ENCODE measurements at places on chromosomes 1 and 21.

DNA sequence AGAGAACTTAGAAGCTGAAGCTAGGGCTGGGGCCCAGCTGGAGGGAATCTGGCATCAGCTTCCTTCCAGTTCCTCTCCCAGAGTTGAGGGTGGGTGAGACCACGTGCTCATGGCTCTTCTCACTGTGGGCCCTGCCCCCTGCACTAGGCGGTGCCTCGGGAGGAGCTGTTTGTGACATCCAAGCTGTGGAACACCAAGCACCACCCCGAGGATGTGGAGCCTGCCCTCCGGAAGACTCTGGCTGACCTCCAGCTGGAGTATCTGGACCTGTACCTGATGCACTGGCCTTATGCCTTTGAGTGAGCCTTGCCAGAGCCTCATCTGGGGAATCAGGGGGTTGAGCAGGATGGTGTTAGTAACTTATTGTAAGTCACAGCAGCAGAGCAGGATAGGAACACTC, 16.1 kb downstream of the AKR1A1 start:
- DNase-seq = no peak

DNA sequence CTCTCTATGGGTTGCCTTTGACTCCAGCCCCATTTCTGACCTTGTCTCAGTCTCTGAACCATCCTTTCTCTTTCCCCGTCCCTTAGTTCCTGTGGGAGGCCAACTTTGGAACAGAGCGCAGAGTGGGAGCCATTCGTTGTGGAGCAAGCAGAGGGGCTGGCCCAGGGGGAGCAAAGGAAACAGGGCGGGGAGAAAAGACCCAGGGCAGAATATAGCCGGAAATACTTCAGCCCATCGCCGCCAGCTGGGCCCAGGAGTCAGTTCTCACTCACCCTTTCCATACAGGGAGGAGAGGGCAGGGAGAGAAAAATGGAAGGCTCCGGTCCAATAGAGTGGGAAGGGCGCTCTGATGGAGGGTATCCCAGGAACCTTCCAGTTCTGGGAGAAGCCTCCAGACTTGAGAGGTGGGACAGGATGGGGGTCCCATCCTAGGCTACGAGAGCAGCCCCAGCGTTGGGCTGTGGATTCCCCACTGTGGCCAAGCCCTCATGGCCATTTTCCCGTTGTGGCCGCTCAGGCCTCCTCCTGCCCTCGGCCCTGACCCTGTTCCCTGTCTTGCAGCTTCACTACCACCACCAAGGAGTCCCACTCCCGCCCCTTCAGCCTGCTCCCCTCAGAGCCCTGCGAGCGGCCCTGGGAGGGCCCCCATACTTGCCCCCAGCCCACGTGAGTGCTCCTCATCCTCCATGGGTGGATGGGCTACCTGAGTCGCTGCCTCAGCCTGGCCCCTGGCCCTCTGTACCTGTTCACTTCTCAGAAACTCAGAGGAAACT, 10.9 kb downstream of the PEAR1 start:
- no peak for DNase-seq

DNA sequence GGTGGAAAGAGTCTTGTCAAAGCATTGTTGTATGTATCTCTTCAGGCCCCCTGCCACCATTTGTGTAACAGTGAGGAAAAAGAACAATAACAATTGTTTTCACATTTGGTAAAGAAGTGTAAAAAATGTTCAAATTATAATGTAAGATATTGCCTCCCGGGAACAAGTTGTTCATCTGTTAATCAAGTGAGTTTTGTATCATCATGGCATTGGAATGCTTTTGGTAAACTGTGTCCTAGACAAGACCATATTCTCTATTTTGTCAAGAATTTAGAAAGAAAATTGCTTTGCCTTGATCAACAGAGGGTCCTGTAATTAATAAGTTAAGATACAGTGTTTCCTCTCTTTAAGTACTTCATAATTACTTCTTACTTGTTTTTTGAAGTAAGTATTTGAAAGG, 692.0 kb upstream of the NR5A2 start:
- no peak for DNase-seq

GRCh38 chr1:242187171-242187570, 188.3 kb upstream of the MAP1LC3C start:
- DNase-seq = no peak

DNA sequence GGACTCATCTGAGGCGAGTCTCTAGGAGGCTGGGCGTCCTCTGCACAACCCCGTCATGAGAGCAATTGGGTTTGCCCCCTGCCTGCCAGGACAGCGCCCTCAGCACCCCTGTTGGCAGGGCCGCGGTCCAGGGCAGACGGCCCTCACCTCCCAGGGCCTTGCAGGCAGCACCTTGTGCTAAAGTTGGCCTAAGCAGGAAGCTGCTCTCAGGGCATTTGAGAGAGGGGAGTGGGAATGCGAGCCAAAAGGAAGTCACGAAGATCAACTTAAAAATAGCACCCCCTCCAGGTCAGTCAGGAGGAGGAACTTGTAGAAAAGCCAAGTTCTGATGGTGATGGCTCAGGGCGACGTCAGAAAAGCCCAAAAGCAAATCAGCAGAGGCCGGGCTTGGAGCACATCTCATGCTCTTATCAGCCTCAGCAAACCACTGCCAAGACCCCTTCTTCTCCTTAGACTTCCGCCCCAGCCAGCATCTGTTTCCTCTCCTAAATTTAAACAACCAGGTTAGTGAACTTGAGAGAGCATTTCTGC, 12.6 kb upstream of the ADORA3 start:
- no peak for DNase-seq

DNA sequence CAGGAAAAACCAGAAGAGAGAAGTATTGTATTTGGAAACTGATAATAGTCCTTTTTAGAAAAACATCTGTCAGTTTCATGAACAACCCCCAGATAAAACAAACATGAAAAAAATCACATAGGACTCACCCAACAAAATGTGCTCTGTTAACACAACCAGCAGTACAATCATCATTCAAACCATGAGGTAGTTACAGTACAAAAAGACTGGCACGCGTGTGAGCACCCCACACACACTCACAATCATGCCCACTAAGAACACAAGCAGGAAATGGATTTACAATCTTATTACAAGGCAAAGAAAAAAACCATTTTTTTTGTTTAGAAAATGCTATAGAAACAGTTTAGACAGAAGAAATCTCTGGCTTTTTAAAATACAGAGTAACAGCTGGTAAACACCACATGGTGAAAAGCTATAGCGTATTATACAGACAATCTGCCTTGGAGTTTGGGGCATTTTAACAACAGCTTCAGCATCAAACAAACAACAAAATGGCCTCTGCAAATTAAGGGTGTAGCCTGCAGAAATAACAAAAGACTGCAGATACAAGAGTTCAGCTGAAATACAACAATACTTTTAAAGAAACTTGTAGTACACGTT, 180.0 kb downstream of the CDC7 start:
- DNase-seq = no peak

DNA sequence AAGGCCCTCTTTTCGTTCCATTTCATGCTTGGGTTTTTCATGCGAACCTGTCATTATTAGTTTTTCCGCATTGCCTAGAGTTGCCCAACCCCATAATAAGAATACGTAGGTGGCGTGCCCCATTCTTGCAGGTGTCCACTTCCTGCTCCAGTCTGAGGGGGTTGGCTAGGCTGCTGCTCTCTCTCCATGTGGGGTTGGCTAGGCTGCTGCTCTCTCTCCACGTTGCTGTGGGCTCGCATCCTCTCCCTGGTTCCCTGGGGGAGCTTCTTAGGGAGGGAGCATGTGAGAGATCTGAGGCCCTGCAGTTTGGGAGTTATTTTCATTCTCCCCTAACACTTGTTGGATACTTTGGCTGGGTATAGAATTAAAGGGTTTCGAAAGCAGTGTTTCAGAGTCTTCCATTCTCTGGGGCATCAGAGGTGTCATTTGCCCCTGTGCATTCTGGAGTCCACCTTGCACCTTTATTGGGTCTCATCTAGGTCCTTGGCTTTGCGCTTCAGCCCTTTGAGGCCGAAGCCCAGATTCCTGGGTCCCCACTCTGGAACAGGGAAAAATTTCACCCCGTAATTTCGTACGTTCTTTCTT, 8.6 kb downstream of the C1orf35 start:
- no peak for DNase-seq

DNA sequence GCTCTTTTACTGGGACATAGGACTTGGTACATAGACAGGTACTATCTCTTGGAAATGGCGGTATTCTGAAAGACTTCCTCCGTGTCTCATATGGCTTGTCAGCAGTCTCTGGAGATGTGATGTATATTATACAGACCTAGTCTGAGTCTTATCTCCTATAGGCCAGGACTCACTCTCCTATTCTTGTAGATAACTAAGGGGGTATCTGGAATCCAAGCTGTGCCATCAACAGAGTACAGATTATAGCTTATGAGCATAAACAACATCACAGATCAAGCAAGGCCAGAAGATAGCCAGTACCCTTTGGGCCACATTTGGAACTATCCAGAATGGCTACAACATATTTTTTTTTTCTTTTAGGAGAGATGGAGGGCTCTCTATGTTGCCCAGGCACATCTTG, 16.1 kb upstream of the RIMKLA start:
- no peak for DNase-seq

DNA sequence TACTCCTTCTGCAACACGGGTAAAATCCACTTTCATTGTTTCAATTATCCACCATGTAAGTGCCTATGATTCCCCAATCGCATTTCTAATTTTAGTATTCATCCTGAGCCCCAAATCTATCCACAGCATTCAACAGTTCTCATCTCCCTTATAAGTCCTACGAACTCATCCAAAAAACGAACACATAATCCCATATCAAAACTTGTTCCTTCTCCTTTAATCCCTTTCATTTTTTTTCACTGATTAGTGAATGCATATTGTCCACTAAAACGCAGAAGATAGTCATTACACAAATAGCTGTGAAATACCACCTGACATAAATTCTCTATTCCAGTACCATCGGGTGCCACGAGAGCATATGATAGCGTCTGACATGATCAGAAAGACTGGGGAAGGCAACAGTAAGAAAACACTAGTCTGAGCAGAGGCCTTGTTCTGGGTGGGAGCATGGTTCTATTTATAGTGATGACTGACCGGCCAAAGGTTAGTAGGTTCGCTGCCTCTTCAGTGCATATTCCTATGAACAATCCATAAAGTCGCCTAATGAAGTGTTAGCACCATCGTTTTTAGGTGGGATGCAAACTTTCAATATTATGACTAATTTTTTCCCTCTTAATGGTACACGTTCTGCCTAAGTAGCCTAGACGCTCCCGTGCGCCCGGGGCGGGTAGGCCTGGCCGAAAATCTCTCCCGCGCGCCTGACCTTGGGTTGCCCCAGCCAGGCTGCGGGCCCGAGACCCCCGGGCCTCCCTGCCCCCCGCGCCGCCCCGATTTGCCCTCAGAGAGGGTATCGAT, 648 bp downstream of the ATP5PF start:
- DNase-seq = peak; percentile 42

DNA sequence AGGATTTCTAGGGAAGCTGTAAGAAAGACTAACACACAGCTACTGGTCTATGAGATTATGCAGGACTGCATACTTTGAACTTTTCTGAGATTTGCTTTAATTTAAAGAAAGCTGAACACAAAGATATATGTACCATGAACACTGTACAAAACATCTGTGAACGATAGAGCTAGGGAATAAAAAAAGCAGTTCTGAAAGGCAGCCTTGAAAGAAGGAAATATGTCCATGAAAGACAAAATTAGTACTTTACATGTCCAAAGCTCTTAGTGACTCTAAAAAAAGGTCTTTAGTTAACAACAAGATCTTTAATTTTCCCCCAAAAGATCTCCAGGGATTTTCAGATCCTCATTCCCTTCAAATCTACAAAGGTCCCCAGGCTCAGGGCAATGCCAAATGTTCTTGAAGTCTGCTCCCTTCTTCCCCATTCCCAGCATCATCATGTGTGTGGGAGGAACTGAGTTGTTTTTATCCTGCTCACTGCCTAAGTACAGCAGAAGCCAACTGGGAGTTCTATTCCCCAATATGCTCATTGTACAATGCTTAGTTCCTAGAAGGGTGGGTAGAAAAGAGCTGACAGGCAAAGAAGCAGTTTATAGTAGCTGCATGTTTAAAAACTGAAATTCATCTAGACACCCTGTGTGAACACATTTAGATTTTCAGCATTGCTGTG, 60.1 kb upstream of the PTCH2 start:
- no peak for DNase-seq

DNA sequence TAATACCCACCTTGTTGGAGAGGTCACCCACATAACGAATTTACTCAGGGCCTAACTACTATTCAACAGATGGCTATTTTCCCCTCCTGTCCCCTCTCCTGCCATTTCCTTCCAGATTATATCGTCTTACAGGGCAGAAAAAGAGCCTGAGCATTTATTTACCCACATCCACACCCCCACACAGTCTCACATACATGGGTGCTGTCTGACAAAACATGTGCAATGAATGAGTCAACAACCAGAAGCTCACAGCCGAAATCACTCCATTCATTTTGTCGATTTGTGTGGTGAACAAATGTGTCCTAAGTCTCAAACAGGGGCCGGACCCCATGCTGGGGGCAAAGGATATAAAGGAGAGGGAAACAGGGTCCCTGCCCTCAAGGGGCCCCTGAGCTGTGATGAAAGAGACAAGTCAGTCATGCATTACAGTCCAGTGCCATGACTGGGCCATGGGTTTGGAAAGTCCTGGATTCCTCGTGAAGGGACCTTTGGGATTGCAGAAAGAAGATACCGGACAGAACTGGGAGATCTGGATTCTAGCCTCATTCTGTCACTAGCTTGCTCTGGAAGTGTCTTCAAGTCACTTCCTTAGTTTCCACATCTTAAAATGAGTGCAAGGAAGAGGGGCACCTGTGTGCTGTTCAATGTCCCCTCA, 16.4 kb upstream of the ZNF683 start:
- no peak for DNase-seq

- DNase-seq = no peak
Observed at GRCh38 chr1:67434491-67434890, 4.3 kb upstream of the SERBP1 start.

- DNase-seq = no peak
Observed at GRCh38 chr1:11691928-11692711, 610 bp downstream of the DRAXIN start.

GRCh38 chr1:177385760-177386698, 215.3 kb downstream of the BRINP2 start:
- DNase-seq = no peak

- no peak for DNase-seq
Observed at GRCh38 chr1:40838045-40838979, 23.9 kb downstream of the CITED4 start.

GRCh38 chr1:232853994-232854797, 49.0 kb downstream of the MAP10 start:
- DNase-seq = peak; percentile 7

- no peak for DNase-seq
Observed at GRCh38 chr1:156241311-156241811, 623 bp upstream of the BGLAP start.

DNA sequence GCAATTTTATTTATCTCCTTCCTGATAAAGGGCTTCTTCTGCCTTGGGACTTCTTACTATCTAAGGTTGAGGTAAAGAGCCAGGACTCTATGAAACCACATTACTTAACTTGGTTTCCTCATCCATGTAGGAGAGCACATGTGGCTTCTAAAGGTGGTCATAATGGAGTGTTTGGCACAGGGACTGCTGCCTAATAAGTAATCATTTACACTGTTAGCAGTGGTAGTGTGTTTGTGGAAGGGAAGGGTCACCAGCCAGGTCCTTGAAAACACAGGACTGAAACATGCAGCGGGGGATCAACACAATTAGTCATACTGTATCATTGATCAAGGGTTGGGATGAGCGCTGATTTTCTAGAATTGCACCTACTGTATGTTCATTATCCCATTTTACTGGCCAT, 59.6 kb downstream of the UCK2 start:
- no peak for DNase-seq

- peak; percentile 88 for DNase-seq
Observed at GRCh38 chr1:61452176-61453035, 272.5 kb downstream of the TM2D1 start.
